ENCODE measurements at places on chromosomes 4 and X.

- DNase-seq, result no peak
These were observed 23.8 kb upstream of the CXorf38 start for GRCh38 chrX:40671126-40671525.

GRCh38 chrX:65607070-65607742, 60.2 kb upstream of the MSN start:
- DNase-seq, result no peak

GRCh38 chrX:20951016-20951810, 423.0 kb upstream of the CNKSR2 start:
- DNase-seq, result no peak

DNA sequence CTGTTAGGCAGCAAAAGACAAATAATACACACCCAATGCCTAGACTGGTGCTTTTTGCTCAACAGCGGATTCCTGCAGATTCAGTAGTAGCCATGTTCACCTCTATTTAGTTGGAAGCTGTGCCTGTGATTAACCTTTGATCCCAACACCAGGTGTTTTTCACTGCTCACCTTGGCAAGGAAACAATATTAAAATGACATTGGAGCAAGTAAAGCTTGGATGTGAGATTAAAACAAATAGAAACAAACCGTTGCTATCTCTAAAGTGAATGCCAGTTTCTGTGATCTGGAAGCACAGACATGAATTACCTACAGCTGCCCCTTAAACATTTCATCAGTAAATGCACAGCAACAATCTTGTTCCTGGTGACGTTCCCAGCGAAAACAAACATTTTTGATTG, 35.7 kb downstream of the MAGEB17 start:
- no peak for DNase-seq

GRCh38 chr4:52244848-52245247, 193.7 kb downstream of the SPATA18 start:
- DNase-seq, result peak; percentile 27
